GDM1 (cell line): ENCODE measurements at places on chromosomes 12 and 14.

GRCh38 chr14:35284506-35284905 is 7.7 kb upstream of the PSMA6 start:
- no peak for DNase-seq

- DNase-seq = no peak
Observed at GRCh38 chr14:51616724-51617409, 34.8 kb upstream of the FRMD6 start.

DNA sequence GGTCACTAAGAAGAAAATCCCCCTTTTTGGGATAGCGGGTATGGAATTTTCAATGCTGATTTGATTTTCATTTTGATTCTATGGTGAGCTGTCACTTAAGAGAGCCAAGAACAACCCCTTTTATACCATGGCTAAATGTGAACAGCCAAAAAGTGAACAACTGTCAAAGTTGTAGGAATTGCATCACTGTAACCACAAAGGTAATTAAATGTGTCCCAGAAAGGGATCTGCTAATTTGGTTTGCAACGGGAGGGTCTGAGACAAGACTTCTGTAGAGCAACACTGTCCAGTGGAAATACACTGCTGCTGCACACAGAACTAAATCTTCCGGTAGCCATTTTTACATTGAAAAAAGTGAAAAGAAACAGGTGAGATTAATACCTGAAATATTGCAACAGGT is 14.6 kb downstream of the CHST11 start:
- no peak for DNase-seq

GRCh38 chr14:90621201-90621600 is 195.0 kb downstream of the TTC7B start:
- no peak for DNase-seq

- DNase-seq = no peak
Observed at GRCh38 chr12:54370171-54370730, 6.0 kb upstream of the GPR84 start.

- DNase-seq = no peak
Observed at GRCh38 chr14:72646861-72647528, 246.9 kb downstream of the DPF3 start.

- DNase-seq = no peak
Observed at GRCh38 chr14:33634631-33635030, 316.2 kb downstream of the EGLN3 start.

DNA sequence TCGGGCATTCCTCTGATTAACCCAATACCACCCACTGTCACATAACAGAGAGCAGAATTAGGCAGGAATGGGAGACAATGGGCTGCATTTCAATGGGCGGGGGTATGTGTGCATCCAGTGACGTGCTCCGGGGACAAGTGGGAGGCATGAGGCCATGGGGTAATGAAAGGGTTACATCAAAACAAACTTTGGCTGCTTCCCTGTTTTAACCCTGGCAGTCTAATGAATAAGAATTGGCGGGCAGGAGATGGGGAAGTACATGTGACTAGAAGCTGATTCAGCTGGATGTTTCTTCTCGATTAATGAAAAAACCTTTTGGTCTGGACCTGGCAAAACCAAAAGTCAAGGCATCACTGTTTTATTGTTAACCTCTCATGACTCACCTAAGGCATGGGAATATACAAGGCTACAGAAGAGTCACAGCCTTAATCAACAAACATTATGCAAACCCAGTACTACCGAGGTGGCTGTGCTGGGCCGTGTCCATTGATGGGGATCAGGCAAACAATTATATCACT is 44.2 kb downstream of the SOCS2 start:
- DNase-seq = no peak

GRCh38 chr14:61812347-61813095 is 50.3 kb downstream of the SNAPC1 start:
- no peak for DNase-seq

DNA sequence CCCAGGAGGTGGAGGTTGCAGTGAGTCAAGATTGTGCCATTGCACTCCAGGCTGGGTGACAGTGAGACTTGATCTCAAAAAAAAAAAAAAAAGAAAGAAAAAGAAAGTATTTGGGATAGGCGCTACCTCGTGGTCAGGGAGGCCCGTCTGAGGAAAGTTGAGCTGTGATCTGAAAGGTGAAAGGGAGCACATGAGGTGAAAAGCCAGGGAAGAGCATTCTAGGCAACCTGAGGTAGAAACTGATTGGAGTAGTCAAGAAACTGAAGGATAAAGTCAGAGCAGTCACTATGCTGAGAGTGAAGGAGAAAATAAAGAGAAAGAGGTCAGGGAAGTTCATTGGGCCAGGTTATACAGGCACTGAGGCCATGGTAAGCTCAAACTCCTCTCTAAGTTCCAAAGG is 7.7 kb downstream of the ANAPC5 start:
- DNase-seq = no peak

- no peak for DNase-seq
Observed at GRCh38 chr14:77141214-77142004, at the start of gene ZDHHC22. TSS of gene ZDHHC22 (minus strand) at chr14:77141791. CDS start at chr14:77139738, 2,053 bp downstream.

DNA sequence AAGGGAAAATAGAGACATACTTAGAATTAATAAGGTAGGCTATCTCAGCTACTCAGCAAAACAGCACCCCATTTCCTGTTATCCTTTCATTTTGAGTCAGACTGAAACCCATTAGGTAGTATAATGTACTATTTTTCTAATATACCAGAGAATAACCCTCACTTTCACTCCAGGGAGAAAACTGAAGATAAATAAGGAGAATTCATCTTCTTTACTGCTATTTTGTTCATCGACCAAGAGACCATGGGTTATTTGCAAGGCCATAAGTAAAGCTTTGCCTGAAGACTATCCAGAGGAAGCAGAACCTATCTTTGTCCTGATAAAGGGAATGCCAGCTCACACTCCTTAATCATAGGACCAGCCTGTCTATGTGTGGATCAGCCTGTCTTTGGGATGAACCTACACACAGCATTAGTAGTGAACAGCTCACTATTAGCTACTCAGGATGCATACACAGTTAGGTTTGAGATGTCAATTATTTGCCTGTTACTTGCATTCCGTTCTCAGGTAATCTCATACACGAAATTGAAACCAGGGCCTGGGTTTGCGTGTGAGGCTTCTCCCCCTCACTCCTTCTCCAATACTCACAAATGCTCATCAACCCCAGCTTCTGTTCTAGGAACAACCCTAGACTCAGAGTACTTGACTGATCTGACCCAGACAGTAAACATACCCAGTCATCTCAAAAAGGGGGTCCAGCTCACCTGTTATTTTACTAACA is 124.4 kb downstream of the DAD1 start:
- no peak for DNase-seq

GRCh38 chr14:53938136-53938837 is 18.3 kb downstream of the BMP4 start:
- no peak for DNase-seq
